ENCODE measurements at places on chromosomes 3 and 15. TPM values are rescaled to one million over a fixed set of nuclear protein-coding genes. Genes with fewer than 3 reads are reported as not detected.

The ACAD11 gene
- total RNA-seq: 6.4 TPM

The EOMES gene
- total RNA-seq: not detected

The RASL12 gene
- total RNA-seq: 181 TPM

The C3orf49 gene
- not detected for total RNA-seq

The APOD gene
- not detected for total RNA-seq

The RARRES1 gene
- 4.9 TPM for total RNA-seq

GRCh38 chr15:60417112-60417511 lies 19.3 kb upstream of the ANXA2 start:
- no peaks in the 10 kb centered on the region for H3K27me3 ChIP-seq
- no peak overlapping the region for H3K4me3 ChIP-seq
- H3K4me1 ChIP-seq: peaks cover 26% of the 10 kb centered on the region
- no peak overlapping the region for H3K27ac ChIP-seq

- H3K27me3 ChIP-seq: no peaks in the 10 kb centered on the region
- H3K4me3 ChIP-seq: no peak overlapping the region
- no peaks in the 10 kb centered on the region for H3K36me3 ChIP-seq
- H3K4me1 ChIP-seq: peaks cover 12% of the 10 kb centered on the region
Measured at GRCh38 chr15:45169608-45170480, 17.9 kb downstream of the SHF start.

DNA sequence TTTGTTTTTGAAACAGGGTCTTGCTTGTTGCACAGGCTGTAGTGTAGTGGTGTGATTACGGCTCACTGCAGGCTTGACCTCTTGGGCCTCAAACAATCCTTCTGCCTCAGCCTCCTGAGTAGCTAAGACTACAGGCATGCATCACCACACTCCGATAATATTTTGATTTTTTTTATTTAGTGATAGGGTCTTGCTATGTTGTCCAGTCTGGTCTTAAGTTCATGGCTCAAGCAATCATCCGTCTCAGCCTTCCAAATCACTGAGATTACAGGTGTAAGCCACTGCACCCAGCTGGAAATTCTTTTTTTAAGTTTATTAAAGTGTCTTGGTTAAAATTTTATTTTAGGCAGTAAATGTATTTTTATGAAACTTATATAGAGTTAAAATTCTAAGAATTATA lies 32.2 kb upstream of the RAP2B start:
- peak overlapping the region; percentile 34 for H3K27ac ChIP-seq
- peaks cover 12% of the 10 kb centered on the region for H3K4me1 ChIP-seq
- H3K4me3 ChIP-seq: no peak overlapping the region
- no peaks in the 10 kb centered on the region for H3K27me3 ChIP-seq

DNA sequence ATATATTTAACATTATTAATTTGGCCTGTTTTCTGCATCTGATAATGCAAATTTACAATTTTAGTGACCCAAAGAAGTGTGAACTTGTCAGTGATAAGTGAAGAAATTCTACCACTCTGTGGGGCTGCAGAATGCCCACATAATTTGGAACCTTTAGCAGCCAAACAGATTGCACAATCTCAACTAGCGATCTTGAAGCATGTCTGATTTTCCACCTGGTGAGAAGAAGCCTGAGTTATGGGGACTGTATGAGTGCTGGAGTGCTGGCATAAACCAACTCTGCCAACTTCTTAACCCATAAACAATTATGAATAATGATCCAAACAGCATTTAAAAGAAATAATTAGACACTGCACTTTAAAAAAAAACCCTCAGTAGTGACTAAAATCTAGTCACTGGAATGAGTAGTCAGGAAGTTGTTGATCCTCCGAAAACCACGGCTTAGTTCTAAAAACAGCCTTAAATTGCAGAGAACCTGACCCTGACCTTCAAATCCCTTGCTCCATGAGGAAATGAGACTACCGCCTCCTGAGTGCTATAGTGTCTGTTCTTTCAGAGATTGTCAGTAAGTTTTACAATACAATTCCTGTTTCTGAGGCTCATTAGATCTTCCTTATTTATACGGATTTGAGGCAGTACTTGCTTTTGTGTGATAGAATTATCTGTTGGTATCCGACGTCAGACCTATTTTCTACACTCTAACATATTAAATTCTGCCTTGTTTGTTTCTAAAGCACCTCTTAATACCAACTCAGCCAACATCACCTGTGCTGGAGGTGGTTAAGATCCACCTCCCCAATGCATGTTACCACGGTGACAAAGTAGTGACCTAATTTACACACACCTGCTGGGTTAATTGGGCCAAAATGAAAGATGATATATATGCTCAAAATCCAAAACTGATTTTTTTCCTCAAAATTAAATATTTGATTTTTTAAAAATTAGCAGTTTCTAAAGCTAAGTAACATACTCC lies 267.7 kb downstream of the ZBTB20 start:
- 0 out of 2 replicates have a peak, but pooled peaks cover 7% of the 10 kb centered on the region for H3K4me1 ChIP-seq
- H3K27me3 ChIP-seq: no peaks in the 10 kb centered on the region
- DNase-seq: no peak

DNA sequence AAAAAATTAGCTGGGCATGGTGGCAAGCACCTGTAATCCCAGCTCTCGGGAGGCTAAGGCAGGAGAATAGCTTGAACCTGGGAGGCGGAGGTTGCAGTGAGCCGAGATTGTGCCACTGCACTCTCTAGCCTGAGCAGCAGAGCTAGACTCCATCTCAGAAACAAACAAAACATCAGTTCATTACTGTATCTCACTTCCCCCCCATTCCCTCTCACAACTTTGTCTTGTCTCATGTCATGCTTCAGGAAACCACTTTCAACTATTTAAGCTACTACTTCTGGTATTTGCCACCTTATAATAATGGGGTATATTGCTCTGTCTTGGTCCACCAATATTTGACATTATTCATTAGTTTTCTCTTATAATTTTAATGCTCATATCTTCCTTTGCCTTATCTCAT lies 26.2 kb downstream of the PIK3CA start:
- H3K36me3 ChIP-seq: no peaks in the 10 kb centered on the region
- DNase-seq: no peak
- no peak overlapping the region for H3K4me3 ChIP-seq
- no peak overlapping the region for H3K27ac ChIP-seq

- no peak overlapping the region for H3K27ac ChIP-seq
- no peaks in the 10 kb centered on the region for H3K27me3 ChIP-seq
- no peaks in the 10 kb centered on the region for H3K36me3 ChIP-seq
- no peaks in the 10 kb centered on the region for H3K4me1 ChIP-seq
- H3K4me3 ChIP-seq: no peak overlapping the region
Measured at GRCh38 chr3:101602731-101603130, 28.8 kb downstream of the PCNP start.

GRCh38 chr3:71001303-71001830 lies 582.2 kb downstream of the FOXP1 start:
- no peaks in the 10 kb centered on the region for H3K27me3 ChIP-seq
- H3K4me1 ChIP-seq: peaks cover 5% of the 10 kb centered on the region
- H3K36me3 ChIP-seq: peaks cover 16% of the 10 kb centered on the region

DNA sequence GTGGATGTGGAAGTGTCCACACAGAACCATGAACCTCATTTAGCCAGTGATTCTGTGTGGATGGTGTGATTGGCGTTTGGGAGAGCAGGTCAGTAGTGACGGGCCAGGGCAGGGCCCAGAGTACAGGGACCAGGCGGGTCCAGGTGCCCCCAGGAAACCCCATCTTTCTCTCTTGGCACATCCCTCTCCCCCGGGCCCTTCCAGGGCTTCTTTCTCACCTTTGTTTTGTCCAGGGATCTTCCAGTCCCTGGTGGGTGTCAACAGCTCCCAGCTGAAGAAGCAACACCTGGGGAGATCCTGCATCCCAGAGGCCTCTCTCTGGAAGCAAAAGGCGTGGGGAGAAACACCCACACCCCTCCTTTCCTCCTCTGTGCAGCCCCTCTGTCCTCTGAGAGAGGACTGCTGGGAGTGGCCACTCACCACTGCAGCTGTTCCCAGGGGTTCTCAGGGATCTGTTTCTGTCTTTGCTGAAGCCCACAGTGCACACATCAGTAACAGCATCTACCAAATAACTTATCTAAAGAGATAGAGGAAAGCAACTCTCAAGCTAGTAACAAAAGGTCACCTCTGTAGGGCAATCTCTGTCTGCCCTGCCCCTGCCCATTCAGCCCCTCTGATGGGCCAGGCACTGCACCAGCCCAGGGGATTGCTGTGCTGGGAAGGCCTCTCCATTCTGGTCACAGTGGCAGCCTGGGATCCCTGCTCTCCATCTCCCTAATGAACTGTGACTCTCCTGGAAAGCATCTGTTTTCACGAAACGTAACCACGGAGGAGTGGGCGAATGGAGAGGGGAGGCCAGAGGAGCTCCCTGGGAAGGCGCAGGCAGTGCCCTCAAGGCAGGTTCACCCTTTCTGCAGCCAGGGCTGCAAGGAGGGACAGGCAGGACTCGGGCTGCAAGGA lies 98.3 kb upstream of the ALDH1A3 start:
- no peaks in the 10 kb centered on the region for H3K27me3 ChIP-seq
- peaks cover 18% of the 10 kb centered on the region for H3K4me1 ChIP-seq
- peak; percentile 25 for DNase-seq
- no peak overlapping the region for H3K4me3 ChIP-seq
- H3K36me3 ChIP-seq: no peaks in the 10 kb centered on the region

DNA sequence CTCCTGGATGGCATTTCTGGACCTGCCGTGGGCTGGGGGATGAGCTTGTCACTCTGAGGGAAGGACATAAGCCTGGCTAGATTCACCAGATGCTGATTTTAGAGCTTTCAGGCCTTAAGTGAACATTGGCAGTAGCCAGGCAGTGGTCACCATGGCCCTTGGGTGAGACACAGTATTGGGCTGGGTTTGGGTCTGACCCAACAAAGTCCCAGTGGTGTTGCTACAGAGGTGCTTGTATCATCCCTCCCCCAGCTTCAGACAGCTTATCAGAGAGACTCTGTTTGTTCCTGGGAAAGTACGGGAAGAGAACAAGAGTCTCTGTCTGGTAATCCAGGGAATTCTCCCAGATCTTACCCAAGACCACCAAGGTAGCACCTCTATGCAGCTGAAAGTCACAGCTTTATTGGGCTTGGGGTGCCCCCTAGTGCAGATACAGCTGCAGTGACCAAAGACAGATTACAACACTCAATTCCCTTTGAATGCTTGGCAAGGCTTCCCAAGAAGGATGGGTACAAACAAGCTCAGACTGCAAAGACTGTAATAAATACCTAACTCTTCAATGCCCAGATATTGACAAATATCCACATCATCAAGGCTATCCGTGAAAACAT lies 9.8 kb upstream of the RUVBL1 start:
- peaks cover 3% of the 10 kb centered on the region for H3K27me3 ChIP-seq
- peak; percentile 72 for DNase-seq
- H3K4me1 ChIP-seq: peaks cover 7% of the 10 kb centered on the region
- no peak overlapping the region for H3K4me3 ChIP-seq
- H3K27ac ChIP-seq: peak overlapping the region; percentile 27

GRCh38 chr3:186236357-186237020 lies 125.5 kb downstream of the DGKG start:
- H3K27ac ChIP-seq: no peak overlapping the region
- H3K4me3 ChIP-seq: no peak overlapping the region
- H3K4me1 ChIP-seq: no peaks in the 10 kb centered on the region

DNA sequence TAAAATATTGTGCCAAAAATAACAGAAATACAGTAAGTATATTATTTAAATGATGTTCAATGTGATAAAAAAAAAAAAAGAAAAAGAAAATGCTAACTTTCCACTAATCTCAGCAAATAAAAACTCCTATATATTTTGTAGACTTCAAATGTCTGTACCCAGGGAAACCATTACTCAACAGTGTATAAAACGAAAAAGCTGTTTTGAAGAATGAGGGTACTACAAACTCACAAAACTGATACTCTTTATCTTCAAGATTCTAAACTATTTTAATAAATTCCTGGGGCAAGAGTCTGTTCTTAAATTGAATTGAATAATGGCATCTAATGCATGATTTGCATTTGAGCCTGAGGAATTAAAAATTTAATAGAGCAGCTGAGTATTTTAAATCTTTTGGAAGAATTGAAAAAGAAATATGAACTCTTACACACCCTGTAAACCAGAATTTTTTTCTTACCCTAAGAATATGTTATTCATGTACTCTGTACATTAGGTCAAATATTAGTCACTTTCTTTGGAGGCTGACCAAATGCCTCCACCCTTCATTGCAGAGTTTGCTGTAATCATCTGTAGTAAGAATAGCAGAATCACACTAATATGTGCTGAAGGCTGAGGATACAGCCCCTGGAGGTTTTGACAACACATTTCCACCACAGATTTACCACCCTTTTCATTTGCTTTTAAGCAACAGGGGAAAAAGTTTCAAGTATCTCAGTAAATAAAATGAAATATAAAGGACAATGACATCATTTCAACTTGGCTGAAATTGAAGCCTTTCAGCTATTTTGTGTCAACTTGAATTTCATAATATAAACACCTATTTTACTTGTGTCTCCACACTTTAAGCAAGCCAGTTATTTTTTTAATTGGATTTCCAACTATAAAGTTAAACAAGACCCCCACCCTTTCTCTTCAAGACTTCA lies 79.7 kb downstream of the FBN1 start:
- H3K27ac ChIP-seq: peak overlapping the region; percentile 91
- H3K36me3 ChIP-seq: 0 out of 2 replicates have a peak, but pooled peaks cover 7% of the 10 kb centered on the region
- H3K27me3 ChIP-seq: no peaks in the 10 kb centered on the region
- DNase-seq: peak; percentile 80

DNA sequence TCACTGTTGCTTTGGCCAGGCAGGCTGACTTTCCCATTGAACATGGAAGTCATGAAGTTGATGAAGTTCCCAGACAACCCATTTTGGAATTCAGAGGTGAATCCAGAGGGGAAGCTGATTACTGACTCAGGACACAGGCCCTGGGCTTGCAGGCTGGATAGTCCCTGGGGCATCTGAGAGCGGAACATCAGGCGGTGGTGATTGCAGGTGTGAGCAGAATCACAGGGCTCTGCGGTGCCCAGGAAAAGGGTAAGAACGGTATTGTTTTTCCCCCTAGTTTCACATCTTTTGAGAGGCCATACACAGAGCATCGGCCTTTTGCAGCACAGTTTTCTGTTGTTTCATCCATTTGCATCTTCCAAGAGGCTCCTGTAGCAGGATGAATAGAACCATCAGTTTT lies 104.7 kb downstream of the CHSY1 start:
- DNase-seq: no peak
- no peaks in the 10 kb centered on the region for H3K27me3 ChIP-seq
- peaks cover 27% of the 10 kb centered on the region for H3K4me1 ChIP-seq

- H3K4me3 ChIP-seq: no peak overlapping the region
- no peak overlapping the region for H3K27ac ChIP-seq
- no peaks in the 10 kb centered on the region for H3K27me3 ChIP-seq
- H3K4me1 ChIP-seq: no peaks in the 10 kb centered on the region
Measured at GRCh38 chr3:147413686-147414389, 4.7 kb downstream of the ZIC1 start.

DNA sequence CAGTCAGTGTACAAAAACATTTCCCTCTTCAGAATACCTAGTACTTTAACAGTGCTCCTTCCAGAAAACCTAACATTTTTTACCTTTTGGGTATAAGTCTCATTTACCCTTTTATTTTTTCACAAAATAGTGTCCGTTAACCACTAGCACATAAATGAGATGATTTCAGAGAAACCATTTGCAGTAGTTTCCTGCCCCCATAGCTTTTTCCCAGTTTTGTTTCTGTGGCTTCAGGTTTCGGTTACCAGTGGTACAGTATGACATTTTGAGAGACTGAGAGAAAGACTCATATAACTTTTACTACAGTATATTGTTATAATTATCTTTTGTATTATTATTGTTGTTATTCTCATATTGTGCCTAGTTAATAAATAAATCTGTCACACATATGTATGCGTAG lies 6.2 kb upstream of the RBMS3 start:
- H3K27ac ChIP-seq: no peak overlapping the region
- no peak overlapping the region for H3K4me3 ChIP-seq
- DNase-seq: no peak
- peaks cover 11% of the 10 kb centered on the region for H3K4me1 ChIP-seq
- no peaks in the 10 kb centered on the region for H3K27me3 ChIP-seq

GRCh38 chr3:81816473-81817250 lies 55.2 kb upstream of the GBE1 start:
- no peak for DNase-seq

- H3K27ac ChIP-seq: no peak overlapping the region
Measured at GRCh38 chr3:25821746-25822573, 32.1 kb downstream of the OXSM start.
